ENCODE measurements at places on chromosomes 5 and 9.

DNA sequence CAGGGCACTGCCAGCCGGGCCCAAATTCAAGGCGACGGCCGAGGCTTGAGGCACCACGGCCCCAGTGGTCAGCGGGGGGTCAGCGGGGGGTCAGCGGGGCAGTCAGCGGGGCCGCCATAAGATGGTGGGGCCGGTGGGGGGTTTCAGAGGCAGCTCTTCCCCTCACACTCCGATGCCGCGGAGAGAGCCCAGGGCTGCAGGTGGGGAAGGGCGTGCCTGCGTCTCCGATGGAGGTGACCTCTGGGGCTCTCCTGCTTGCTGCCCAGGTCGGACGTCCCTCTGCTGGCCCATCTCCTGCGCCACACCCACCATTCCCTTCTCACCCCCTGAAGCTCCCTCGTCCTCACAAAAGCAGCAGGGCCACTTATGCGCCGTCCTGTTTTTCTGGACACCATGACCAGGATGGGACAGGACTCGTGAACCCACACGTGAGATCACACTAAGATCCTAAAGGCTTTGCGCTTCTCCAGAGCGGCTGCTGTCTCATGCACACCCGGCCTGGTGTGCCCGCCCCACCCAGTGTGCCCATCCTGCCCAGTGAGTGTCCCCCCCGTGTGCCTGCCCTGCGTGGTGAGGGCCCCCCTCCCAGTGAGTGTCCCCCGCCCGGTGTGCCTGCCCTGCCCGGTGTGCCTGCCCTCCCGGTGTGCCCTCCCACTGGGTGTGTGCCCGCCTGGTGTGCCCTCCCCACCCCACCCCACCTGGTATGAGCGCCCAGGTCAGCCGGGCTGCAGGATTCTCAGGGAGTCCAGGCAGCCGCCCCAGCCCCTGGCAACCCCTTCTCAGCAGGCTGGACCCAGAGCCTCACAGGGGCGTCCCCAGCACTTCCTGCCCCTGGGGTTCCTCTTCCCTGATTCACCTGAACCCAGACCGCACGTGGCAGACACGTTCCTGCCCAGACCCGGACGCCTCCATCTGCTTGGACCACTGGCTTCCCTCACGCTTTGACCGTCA lies 48.7 kb upstream of the NKD2 start:
- DNase-seq = peak; percentile 51

GRCh38 chr9:107942856-107943255 lies 453.3 kb upstream of the KLF4 start:
- no peak for DNase-seq

GRCh38 chr5:168073311-168073710 lies 218.1 kb upstream of the WWC1 start:
- DNase-seq = no peak

DNA sequence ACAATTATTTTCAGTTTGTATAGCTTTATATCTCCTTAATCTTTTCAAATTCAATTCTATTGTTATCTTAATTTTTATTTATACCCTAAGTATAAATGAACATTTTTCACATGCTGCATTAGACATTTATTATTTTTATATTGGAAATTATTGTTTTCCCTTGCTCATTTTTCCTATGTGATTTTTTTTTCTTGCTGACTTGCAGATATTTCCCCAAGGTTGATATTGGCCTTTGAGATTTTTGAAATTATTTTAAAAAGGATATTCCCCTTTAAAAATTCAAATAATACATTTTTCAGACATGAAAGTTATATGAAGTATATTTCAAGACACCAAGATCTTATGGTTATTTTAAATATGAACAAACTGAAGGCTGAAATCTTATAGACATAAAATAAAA lies 234.2 kb downstream of the TRIM36 start:
- no peak for DNase-seq

DNA sequence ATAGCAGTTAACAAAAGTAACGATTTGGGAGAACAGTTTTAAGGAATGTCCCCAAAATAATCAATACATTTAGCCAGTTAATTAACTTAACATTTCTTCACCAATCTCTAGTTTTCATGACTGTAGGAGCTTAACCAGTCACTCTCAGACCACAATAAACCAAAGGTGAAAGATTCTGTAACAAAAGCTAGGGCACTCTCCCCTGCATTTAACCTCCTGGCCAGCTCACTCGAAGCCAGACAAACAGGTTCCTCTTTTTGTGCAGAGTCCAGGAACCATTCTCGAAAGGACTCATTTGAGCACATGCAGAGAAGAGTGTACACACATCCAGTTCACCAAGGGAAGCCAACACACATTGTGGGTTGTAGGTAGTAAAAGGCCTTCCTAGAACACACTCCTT lies 6.5 kb downstream of the IL7R start:
- no peak for DNase-seq

GRCh38 chr5:6350277-6351090 lies 27.9 kb downstream of the MED10 start:
- DNase-seq = no peak

DNA sequence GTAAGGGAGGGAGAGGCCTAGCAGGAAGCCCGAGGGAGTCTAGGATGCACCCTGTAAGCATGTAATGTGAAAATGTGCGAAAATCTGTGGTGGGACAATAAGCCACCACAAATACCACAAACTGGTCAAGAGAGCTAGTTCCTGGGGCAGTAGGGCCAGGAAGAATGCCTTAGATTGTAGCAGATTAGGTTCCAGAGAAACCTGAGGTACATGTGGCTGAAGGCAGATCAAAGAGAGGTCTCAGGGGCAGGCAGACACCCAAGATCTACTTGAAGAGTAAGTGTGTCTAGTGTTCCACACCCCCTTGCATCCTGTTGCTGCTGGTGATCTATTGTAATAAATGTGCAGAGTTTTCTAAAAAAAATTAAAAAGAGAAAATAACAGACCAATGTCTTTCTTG lies 1677.3 kb upstream of the CDH6 start:
- no peak for DNase-seq

DNA sequence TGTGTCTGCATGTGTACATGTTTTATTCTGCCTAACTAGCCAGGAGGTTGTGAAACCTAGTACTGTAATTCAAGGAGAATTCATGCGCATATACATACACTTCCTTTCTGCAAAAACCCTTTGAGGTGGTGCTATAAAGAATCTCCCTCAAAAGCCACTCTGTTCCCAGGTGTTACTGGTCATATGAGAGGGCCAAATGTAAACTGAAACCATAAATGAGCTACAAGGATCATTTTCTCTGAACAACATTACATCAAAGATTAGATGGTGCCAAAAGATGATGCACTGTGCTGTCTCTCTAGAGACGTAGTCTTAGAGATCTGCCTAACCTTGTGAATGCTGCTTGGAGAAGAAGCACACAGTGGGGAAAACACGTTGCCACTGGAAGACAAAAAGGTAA lies 15.7 kb downstream of the NREP start:
- no peak for DNase-seq

GRCh38 chr9:121741228-121741918 lies 89.9 kb downstream of the DAB2IP start:
- no peak for DNase-seq

GRCh38 chr5:150140830-150141229 lies 14.8 kb downstream of the PDGFRB start:
- no peak for DNase-seq

- no peak for DNase-seq
Observed at GRCh38 chr5:80242849-80243248, 13.0 kb downstream of the SERINC5 start.

GRCh38 chr5:102099766-102100331 lies 196.2 kb downstream of the SLCO4C1 start:
- DNase-seq = no peak

- DNase-seq = no peak
Observed at GRCh38 chr5:54804521-54804920, 180.9 kb downstream of the ESM1 start.

Data from activated CD8-positive, alpha-beta memory T cell treated with anti-CD3 and anti-CD28 coated beads for 24 hours (primary cell).